Right lobe of liver (tissue), 6 donors: ENCODE measurements at places on chromosomes 12 and 14.

GRCh38 chr12:32120419-32120818, 13.8 kb downstream of the BICD1 start:
- H3K27me3 ChIP-seq: no peaks in the 10 kb centered on the region
- H3K27ac ChIP-seq: no peak overlapping the region
- DNase-seq: no peak
- H3K4me1 ChIP-seq: no peaks in the 10 kb centered on the region
- no peaks in the 10 kb centered on the region for H3K36me3 ChIP-seq
- no peak overlapping the region for H3K4me3 ChIP-seq

DNA sequence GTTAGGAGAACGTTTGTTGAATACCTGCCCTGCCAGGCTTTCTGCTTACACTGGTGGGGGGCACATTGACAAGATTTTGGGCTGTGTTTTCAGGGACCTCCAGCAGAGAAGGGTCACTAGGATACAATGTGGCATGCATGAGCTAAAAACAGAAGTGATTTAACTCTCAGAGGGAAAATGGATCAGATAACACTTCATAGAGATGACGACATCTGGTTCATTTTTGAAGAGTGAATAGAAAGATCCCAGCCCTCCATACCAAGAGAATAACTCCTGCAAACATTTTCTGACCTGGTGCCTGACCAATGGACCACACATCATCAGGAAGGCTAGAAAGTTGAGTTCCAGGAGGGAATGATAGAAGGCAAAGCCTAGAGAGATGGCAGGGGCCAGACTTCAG, 33.7 kb downstream of the CKB start:
- H3K36me3 ChIP-seq: peaks cover 4% of the 10 kb centered on the region
- H3K27ac ChIP-seq: no peak overlapping the region
- no peak overlapping the region for H3K4me3 ChIP-seq
- DNase-seq: no peak
- H3K4me1 ChIP-seq: no peaks in the 10 kb centered on the region

GRCh38 chr12:18731156-18731555, 6.7 kb downstream of the PLCZ1 start:
- no peak overlapping the region for H3K27ac ChIP-seq
- H3K4me1 ChIP-seq: no peaks in the 10 kb centered on the region
- H3K36me3 ChIP-seq: no peaks in the 10 kb centered on the region
- no peaks in the 10 kb centered on the region for H3K27me3 ChIP-seq
- no peak for DNase-seq

DNA sequence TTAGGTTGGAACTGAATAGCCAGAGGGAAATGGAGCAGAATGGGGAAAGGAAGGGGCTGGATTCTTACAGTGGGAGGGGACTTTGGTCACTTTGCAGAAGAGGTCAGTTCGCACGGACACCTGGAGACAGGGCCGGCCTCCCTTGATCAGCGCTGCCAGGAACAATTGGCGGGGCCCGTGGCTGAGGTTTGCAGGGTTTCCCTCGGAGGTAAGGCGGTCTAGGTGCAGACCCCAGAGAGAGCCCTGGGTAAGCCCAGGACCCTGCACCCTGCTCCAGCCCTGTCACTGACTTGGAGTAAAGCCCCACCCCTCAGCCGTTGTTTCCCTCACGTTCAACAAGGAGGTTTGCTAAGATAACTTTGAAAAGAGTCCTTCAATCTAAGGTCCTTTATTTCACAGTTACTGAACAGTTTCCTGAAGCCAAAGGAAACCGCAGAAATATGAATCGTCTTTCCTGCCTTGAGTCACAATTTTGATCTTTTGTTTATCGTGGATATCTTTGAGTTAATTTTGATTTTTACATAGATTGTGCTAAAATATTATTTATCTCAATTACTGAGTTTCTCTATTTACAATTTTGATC, 231.4 kb upstream of the RTL1 start:
- H3K27ac ChIP-seq: no peak overlapping the region
- H3K4me3 ChIP-seq: no peak overlapping the region
- H3K4me1 ChIP-seq: no peaks in the 10 kb centered on the region
- DNase-seq: no peak

GRCh38 chr12:88328090-88328489, 186.0 kb downstream of the TMTC3 start:
- no peak for DNase-seq
- no peak overlapping the region for H3K27ac ChIP-seq
- no peaks in the 10 kb centered on the region for H3K4me1 ChIP-seq
- no peaks in the 10 kb centered on the region for H3K36me3 ChIP-seq

GRCh38 chr12:114678028-114678427, 5.9 kb downstream of the TBX3 start:
- no peak for DNase-seq
- H3K27ac ChIP-seq: no peak overlapping the region

GRCh38 chr14:98498019-98498885, 773.7 kb downstream of the BCL11B start:
- H3K27me3 ChIP-seq: no peaks in the 10 kb centered on the region
- no peaks in the 10 kb centered on the region for H3K4me1 ChIP-seq
- H3K27ac ChIP-seq: no peak overlapping the region
- H3K4me3 ChIP-seq: no peak overlapping the region

GRCh38 chr12:124321040-124321481, 26.2 kb downstream of the RFLNA start:
- H3K36me3 ChIP-seq: no peaks in the 10 kb centered on the region
- no peaks in the 10 kb centered on the region for H3K27me3 ChIP-seq
- peak; percentile 72 for DNase-seq
- H3K4me1 ChIP-seq: no peaks in the 10 kb centered on the region
- H3K4me3 ChIP-seq: no peak overlapping the region

- peak; percentile 84 for DNase-seq
- H3K27me3 ChIP-seq: no peaks in the 10 kb centered on the region
- peak overlapping the region; percentile 75 for H3K4me3 ChIP-seq
- H3K36me3 ChIP-seq: no peaks in the 10 kb centered on the region
Measured at GRCh38 chr14:94321421-94322271, 1.5 kb downstream of the SERPINA6 start.

DNA sequence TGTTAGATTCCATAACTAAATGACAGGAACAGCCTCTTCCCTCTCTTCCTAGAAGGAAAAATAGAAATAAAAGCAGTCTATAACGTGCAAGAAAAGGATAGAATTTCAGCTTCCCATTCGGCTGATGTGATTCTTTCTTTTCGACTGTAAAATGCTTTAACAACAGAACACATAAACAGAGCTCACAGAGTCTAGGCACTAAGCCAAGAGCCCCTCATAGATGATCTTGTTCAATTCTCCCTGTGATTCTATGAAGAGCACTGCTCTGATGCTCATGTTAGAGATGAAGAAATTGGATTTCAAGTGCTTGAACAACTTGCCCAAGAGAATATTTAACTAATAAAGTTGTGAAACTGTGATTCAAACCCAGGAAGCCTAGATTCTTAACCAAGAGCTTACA, 232.7 kb downstream of the RPAP3 start:
- no peak for DNase-seq
- no peaks in the 10 kb centered on the region for H3K4me1 ChIP-seq
- no peaks in the 10 kb centered on the region for H3K27me3 ChIP-seq
- H3K36me3 ChIP-seq: no peaks in the 10 kb centered on the region

DNA sequence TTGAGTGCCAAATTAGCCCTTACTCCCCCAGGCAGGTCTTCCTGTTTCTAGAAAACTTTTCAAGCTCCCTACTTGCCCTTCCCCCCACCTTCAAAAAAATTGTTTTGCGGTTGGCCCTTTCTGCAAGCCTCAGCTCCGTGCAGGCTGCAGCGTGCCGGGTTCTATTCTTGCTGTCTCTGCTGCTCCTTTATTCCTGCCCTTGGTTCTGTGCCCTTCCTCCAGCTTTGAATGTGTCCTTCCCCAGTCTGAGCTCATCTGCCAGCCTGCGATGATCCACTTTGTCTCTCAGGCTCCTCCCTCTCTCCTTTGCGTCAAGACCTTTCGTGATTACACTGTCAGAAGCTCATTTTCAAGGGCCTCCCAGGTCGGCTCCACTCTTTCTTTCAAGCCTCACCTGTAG, 98.6 kb downstream of the IRF2BPL start:
- DNase-seq: no peak
- no peaks in the 10 kb centered on the region for H3K36me3 ChIP-seq
- H3K4me3 ChIP-seq: no peak overlapping the region

DNA sequence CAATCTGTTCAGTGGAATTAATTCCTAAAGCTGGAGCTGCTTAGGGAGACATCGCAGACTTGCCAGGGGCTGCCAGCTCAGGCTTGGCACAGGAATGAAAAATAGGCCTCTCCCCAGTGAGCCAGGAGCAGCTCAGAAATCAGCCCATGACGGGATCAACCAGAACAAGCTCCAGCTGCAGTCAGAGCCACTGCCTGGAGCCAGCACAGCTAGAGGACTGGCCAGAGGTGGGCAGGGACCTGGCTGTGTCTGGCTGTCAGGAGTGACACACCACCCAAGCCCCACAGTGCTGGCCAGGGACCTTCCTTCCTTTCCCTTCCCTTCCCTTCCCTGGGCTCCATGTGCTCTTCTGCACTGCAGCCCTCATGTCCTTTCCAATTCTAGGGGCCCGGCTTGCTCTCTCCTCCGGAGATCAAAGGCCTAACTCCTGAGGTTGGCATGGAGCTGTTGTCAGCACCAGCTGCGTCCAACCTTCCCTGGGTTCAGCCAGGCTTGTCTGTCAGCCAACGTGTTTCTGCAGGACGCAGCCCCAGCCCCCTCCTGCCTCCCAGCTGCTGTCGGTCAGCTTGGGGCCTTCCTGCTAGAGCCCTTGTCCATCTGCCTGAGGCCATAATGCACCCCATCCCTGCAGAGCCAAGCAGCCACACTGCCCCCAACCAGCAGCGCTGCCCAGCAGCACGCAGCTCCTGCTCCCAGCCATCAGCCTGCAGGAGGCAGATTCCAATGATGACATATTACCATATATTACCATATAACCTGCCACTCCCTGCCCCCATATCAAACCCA, 149.3 kb downstream of the CALM1 start:
- no peak for DNase-seq
- H3K36me3 ChIP-seq: no peaks in the 10 kb centered on the region
- H3K27me3 ChIP-seq: no peaks in the 10 kb centered on the region

- no peak for DNase-seq
- H3K4me3 ChIP-seq: no peak overlapping the region
- no peaks in the 10 kb centered on the region for H3K36me3 ChIP-seq
- H3K27ac ChIP-seq: no peak overlapping the region
Measured at GRCh38 chr12:55885113-55885512, 42.4 kb upstream of the MMP19 start.

- peak within 1 kb of the TSS; percentile 85 for H3K27ac ChIP-seq
- H3K4me3 ChIP-seq: peak within 1 kb of the TSS; percentile 81
- peaks cover 39% of the 10 kb centered on the region for H3K4me1 ChIP-seq
Measured at GRCh38 chr14:24232645-24233537, at the start of gene GMPR2. TSS of gene GMPR2 (plus strand) at chr14:24232929. CDS start at chr14:24233254, 325 bp downstream.

DNA sequence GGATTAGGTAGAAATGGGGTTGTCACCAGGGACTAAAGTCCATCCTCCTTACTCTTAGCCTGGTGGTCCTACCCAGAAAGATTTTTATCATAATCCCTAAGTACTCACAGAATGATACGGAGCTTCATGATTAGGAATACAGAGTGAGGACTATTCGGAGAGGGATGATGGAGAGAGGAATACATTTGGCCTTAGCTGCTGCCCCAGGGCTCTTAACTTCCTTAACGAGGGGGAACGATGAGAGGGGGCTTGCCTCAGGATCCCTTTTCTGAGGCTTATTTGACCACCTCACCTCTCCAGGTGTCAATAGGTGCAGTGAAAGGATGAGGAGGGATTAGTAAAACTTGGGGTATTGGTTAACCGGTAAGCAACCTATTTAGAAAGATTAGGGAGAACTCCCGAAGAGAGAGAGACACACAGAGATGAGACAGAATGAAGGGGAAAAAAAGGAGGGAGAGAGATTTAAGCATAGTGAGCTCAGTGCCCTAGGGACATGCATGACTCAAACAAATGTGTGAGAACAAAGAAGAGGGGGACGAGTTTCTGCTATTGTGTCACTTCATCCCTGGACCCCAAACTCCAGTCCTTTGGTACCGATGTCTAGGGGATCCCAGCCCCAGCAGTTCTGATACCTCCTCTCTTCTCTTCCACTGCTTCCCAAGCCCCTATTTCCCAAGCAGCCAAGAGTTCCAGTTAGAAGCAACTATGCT, 1.1 kb downstream of the NFE2 start:
- no peaks in the 10 kb centered on the region for H3K36me3 ChIP-seq
- H3K27ac ChIP-seq: no peak overlapping the region

- no peak overlapping the region for H3K4me3 ChIP-seq
- H3K27me3 ChIP-seq: peaks cover 6% of the 10 kb centered on the region
- H3K27ac ChIP-seq: no peak overlapping the region
- no peaks in the 10 kb centered on the region for H3K36me3 ChIP-seq
- DNase-seq: no peak
Measured at GRCh38 chr12:49533331-49533730, 5.5 kb upstream of the KCNH3 start.

DNA sequence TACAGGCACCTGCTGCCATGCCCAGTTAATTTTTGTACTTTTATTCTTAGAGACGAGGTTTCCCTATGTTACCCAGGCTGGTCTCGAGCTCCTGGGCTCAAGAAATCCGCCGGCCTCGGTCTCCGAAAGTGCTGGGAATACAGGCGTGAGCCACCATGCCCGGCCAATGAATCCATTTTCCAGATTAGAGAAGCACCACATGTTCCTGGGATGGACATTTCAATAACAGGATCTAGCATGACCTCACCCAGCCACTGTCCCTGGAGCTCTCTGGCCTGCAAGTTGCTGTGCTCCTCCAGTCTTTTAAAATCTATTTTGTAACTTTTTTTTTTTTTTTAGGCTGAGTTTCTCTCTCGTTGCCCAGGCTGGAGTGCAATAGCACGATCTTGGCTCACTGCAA, 2.2 kb downstream of the GPR132 start:
- H3K27me3 ChIP-seq: no peaks in the 10 kb centered on the region
- no peaks in the 10 kb centered on the region for H3K4me1 ChIP-seq
- DNase-seq: no peak
- no peak overlapping the region for H3K27ac ChIP-seq

DNA sequence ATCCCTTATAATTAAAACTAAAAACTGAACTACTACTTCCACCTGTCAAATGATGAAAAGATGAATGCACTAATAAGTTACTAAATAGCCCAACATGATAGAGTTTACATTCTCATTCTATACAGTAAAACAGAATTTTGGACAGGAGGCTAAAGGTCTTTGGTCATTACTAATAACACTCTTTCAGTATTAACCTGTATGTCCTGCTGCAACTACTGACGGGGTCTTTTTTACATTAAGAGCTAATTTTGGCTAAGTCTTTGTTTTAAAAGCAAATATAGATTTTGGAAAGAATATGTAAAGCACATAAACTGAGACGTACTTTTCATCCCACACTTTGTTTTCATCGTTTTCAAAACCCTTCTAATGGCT, 175.4 kb upstream of the CDKN3 start:
- H3K36me3 ChIP-seq: no peaks in the 10 kb centered on the region
- DNase-seq: no peak
- H3K4me1 ChIP-seq: no peaks in the 10 kb centered on the region
- H3K4me3 ChIP-seq: no peak overlapping the region
- no peak overlapping the region for H3K27ac ChIP-seq
- no peaks in the 10 kb centered on the region for H3K27me3 ChIP-seq

DNA sequence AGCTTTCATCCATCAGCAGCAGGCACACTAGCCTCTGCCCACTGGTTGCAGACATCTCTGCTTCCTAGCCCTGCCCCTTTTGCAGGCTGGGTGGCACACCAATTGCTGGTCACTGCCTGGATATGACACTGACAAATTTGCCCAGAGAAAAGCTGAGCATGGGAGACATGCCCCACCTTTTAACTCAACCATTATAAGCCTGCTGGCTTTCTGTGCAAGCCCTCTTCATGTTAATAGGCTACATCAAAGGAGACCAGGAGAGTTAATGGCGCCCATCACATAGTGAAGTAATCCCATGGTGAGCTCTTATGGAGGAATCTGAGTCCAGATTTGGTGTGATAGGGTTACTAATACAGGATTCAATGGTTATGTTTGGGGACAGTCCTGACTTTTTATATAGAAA, 139.2 kb downstream of the KICS2 start:
- DNase-seq: no peak
- H3K4me1 ChIP-seq: no peaks in the 10 kb centered on the region
- H3K4me3 ChIP-seq: no peak overlapping the region
- H3K36me3 ChIP-seq: no peaks in the 10 kb centered on the region
- H3K27ac ChIP-seq: no peak overlapping the region
